ENCODE measurements at places on chromosomes 6 and 20. TPM values are rescaled to one million over a fixed set of nuclear protein-coding genes. Genes with fewer than 3 reads are reported as not detected.

DNA sequence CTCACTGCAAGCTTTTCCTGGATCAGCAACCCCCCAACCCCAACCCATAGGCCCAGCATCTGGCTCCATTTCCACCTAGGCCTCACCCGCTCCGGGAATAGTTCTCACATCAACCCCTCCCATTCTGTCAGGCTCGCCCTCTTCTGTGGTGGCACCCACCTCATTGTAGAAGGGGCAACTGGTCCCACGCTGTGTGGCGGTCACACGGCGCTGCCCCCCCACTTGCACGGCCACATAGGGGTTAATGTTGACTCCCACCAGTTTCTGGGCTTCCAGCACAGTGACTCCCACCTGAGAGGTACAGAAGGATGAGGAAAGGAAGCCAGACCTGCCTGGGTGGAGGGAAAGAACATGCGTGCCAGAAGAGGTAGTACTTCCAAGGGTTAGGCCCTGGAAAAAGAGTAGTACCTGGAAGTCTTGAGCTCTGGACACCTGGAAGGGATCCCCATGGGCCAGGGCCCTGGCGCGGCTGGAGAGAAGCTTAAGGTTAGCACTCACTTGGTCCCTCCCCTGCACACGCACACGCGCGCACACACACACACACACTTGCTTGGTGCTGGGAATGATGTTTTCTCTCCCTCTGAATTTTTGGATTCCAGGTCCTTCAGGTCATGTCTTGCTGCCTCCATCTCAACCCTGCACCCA is 12.7 kb upstream of the SPAG4 start:
- no peak overlapping the region for H3K27ac ChIP-seq
- no peak for DNase-seq
- peaks cover 26% of the 10 kb centered on the region for H3K4me1 ChIP-seq
- no peak overlapping the region for H3K4me3 ChIP-seq

GRCh38 chr6:79455446-79455845 is 81.8 kb downstream of the LCA5 start:
- no peaks in the 10 kb centered on the region for H3K36me3 ChIP-seq
- H3K4me1 ChIP-seq, result no peaks in the 10 kb centered on the region
- no peak overlapping the region for H3K4me3 ChIP-seq
- no peaks in the 10 kb centered on the region for H3K27me3 ChIP-seq
- H3K27ac ChIP-seq, result no peak overlapping the region
- DNase-seq, result no peak

- peak; percentile 63 for DNase-seq
- H3K27ac ChIP-seq, result no peak overlapping the region
- H3K4me1 ChIP-seq, result peaks cover 7% of the 10 kb centered on the region
Observed at GRCh38 chr6:37303891-37304503, 46.1 kb upstream of the TMEM217 start.

Gene PREP
- total RNA-seq, result 18.3 TPM

GRCh38 chr6:135624402-135625295 is 127.1 kb upstream of the AHI1 start:
- peak; percentile 12 for DNase-seq
- no peaks in the 10 kb centered on the region for H3K36me3 ChIP-seq
- H3K27ac ChIP-seq, result no peak overlapping the region
- no peak overlapping the region for H3K4me3 ChIP-seq
- no peaks in the 10 kb centered on the region for H3K27me3 ChIP-seq

DNA sequence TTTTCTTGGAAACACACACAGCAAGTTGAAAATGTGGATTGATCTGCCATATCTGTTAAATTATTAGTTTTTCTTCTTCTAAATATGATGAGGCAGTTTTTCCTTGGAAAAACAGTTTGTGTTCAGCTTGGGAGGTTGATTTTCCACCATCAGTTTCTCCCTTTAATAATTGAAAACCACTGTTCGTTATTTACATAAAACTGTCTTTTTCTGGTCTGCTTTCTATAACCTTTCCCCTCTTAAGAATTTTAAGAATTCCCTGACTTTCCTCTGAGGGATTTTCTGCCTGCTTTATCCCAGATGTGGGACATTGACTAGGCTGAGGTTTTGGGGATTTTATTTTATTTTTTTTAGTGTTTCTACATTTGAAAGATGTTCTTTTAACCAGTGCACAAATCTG is 27.2 kb downstream of the DSE start:
- no peak for DNase-seq
- H3K27ac ChIP-seq, result no peak overlapping the region
- no peak overlapping the region for H3K4me3 ChIP-seq
- no peaks in the 10 kb centered on the region for H3K27me3 ChIP-seq
- H3K4me1 ChIP-seq, result no peaks in the 10 kb centered on the region
- H3K36me3 ChIP-seq, result peaks cover 7% of the 10 kb centered on the region

- H3K36me3 ChIP-seq, result peaks cover 33% of the 10 kb centered on the region
- H3K27me3 ChIP-seq, result no peaks in the 10 kb centered on the region
Observed at GRCh38 chr20:32470025-32470861, 112.1 kb downstream of the ASXL1 start.

DNA sequence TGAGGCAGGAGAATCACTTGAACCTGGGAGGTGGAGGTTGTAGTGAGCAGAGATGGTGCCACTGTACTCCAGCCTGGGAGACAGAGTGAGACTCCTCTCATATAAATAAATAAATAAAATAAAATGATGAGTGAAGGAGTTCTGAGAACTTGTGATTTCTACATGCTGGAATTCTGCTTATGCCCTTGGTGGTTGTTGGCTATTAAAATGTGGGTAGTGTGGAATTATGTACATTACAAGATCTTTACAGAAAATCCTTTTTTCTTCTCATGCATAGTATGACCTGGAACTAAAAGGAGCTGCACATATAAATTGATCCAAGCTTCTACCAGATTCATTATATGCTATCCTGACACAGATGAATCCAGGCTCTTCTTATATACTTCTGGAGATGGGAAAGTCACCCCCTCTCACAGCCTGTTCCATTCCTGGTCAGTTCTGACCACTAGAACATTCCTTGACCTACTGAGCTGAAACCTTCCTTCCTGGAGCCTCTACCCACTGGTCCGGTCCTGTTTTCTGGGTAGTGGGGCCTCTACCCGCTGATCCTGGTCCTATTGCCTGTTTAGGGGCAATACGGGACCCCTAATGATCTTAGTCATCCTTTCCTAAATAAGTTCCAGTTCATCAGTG is 37.7 kb upstream of the TAF8 start:
- H3K27me3 ChIP-seq, result no peaks in the 10 kb centered on the region
- peaks cover 38% of the 10 kb centered on the region for H3K4me1 ChIP-seq
- DNase-seq, result no peak
- H3K27ac ChIP-seq, result no peak overlapping the region
- H3K36me3 ChIP-seq, result peaks cover 8% of the 10 kb centered on the region

DNA sequence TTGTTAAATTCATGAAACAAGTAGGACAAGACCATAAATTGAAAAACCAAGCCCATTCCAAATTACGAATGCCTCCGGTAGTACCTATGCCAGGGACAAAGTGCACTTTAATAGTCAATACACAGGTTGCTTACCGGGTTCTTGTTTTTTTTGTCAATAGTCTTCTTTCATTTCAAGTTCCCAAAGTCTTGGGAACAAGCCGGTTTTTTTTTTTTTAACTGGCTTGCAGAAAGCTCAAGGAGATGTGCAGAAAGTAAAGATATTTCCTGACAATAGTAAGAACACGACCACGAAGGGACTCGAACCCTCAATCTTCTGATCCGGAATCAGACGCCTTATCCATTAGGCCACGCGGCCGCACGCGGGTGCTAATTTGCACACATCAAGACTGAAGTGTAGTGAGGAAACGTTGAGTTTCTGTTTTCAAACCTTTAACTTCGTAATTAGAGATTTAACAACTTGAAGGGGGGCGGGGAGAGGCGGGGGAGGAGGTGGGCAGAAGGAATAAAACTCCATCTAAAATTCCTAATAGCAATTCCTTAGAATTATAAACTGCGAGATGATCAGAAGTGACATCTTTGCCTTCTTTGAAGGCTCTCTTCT is 181.0 kb downstream of the TRIM27 start:
- H3K27ac ChIP-seq, result no peak overlapping the region
- peaks cover 44% of the 10 kb centered on the region for H3K27me3 ChIP-seq
- H3K4me1 ChIP-seq, result no peaks in the 10 kb centered on the region

- H3K36me3 ChIP-seq, result no peaks in the 10 kb centered on the region
- H3K4me1 ChIP-seq, result peaks cover 24% of the 10 kb centered on the region
- no peaks in the 10 kb centered on the region for H3K27me3 ChIP-seq
- no peak overlapping the region for H3K4me3 ChIP-seq
- no peak overlapping the region for H3K27ac ChIP-seq
Observed at GRCh38 chr6:43728586-43728985, 41.0 kb upstream of the MRPS18A start.
